ENCODE measurements at places on chromosomes 7 and 10. TPM values are rescaled to one million over a fixed set of nuclear protein-coding genes. Genes with fewer than 3 reads are reported as not detected.

Gene PPP1R17
- total RNA-seq: not detected

Gene UCMA
- total RNA-seq: not detected

Gene NKX1-2
- total RNA-seq: 0.09 TPM

Gene PRRT4
- 0.63 TPM for total RNA-seq

Gene CAV1
- 239 TPM for total RNA-seq

Gene MINPP1
- 24.0 TPM for total RNA-seq

Gene IFIT3
- total RNA-seq: 11.1 TPM

Gene FOXL3
- not detected for total RNA-seq

Gene MEPCE
- 40.5 TPM for total RNA-seq

Gene TIAL1
- 126 TPM for total RNA-seq

Gene CD36
- 35.8 TPM for total RNA-seq

Gene LAMB1
- total RNA-seq: 89.4 TPM

Gene THSD7A
- 15.0 TPM for total RNA-seq

Gene MCM10
- 0.40 TPM for total RNA-seq

Gene TET1
- 3.1 TPM for total RNA-seq

Gene RBP4
- total RNA-seq: 59.9 TPM

Gene MUC3A
- 230 TPM for total RNA-seq

Gene CFAP58
- 0.12 TPM for total RNA-seq

Gene KIAA1217
- total RNA-seq: 44.0 TPM

Gene SPDYE2B
- not detected for total RNA-seq

Gene ABCB8
- 43.9 TPM for total RNA-seq

Gene SFMBT2
- total RNA-seq: 19.8 TPM

Gene BTRC
- 31.0 TPM for total RNA-seq

Gene HMX3
- total RNA-seq: 1.6 TPM

Gene WNT16
- 0.17 TPM for total RNA-seq

Gene LEP
- not detected for total RNA-seq

Gene SPDYE5
- total RNA-seq: 0.09 TPM

Gene ZNF277
- 29.4 TPM for total RNA-seq

Gene GSDME
- total RNA-seq: 15.7 TPM

Gene NODAL
- 0.12 TPM for total RNA-seq

Gene ICA1
- 26.4 TPM for total RNA-seq

Gene MSANTD7
- 10.4 TPM for total RNA-seq

Gene SPRN
- total RNA-seq: not detected

Gene SNX13
- 52.3 TPM for total RNA-seq

Measured in mucosa of gallbladder (tissue), 1 donor.